GM23338 (cell line): ENCODE measurements at places on chromosomes 12 and 14. TPM values are rescaled to one million over a fixed set of nuclear protein-coding genes. Genes with fewer than 3 reads are reported as not detected.
A peak's percentile ranks its signal among the peaks of the same experiment; 100 is the strongest.

Gene TCHP
- 2.4 and 3.1 TPM in 2 replicates for total RNA-seq

Gene ELK3
- total RNA-seq = 8.3 and 12.1 TPM in 2 replicates

Gene CLEC4A
- total RNA-seq = 3.8 TPM in 1 of 2 replicates, not detected in the other

Gene KRT75
- not detected in 2 replicates for total RNA-seq

Gene C1QL4
- total RNA-seq = 0.12 TPM in 1 of 2 replicates, not detected in the other

Gene KERA
- total RNA-seq = not detected in 2 replicates

GRCh38 chr12:88325076-88325815, 183.1 kb downstream of the TMTC3 start:
- H3K36me3 ChIP-seq = no peaks in the 10 kb centered on the region
- no peak for DNase-seq
- H3K4me1 ChIP-seq = no peaks in the 10 kb centered on the region
- H3K27me3 ChIP-seq = no peaks in the 10 kb centered on the region
- no peak overlapping the region for H3K4me3 ChIP-seq
- H3K27ac ChIP-seq = no peak overlapping the region

DNA sequence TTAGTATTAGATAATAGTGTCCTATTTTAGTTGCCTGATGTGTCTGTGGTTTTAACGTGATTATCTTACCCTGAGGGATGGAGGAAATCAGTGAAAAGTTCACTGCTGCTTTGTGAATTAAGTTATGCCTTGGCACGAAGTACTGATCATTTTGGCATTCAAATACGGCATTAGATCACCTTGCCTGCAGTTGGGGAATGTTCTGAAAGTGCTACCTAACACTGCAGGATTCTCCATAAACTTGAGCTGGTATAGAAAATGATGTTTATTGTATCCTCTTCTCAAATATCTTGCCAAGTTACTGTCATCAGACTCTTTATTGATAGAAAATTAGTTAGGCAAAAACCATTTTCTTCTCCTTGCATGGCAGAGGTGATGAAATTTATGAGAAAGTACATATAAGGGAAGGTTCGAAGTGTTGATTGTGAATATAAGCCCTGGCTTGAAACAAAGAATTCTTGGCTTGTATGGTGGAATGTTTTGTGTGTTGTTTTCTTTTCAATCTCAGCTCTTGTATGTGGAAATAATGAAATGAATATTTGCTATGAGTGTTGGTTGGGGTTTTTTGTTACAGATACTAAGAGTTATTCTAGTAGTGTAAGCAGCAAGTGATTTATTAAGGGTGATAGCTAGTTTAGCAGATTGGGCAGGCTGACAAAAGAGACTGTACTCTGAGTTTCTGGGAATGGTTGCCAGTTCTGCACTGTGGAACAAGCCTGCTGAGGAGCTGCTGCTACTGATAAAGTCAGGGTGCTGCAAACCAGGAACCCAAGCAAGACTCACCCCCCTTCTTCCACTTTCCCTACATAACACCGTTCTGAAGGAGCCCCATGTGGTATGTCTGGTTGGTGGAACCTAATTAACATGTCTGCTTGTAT, 448.3 kb downstream of the PCNX1 start:
- H3K4me1 ChIP-seq = peaks cover 17% of the 10 kb centered on the region
- DNase-seq = peak; percentile 26
- H3K27me3 ChIP-seq = no peaks in the 10 kb centered on the region
- no peaks in the 10 kb centered on the region for H3K36me3 ChIP-seq
- H3K27ac ChIP-seq = no peak overlapping the region
- H3K4me3 ChIP-seq = no peak overlapping the region

GRCh38 chr12:54370171-54370730, 6.0 kb upstream of the GPR84 start:
- H3K4me3 ChIP-seq = peak overlapping the region; percentile 65
- no peak overlapping the region for H3K27ac ChIP-seq
- peak; percentile 93 for DNase-seq
- H3K36me3 ChIP-seq = no peaks in the 10 kb centered on the region
- peaks cover 14% of the 10 kb centered on the region for H3K4me1 ChIP-seq
- H3K27me3 ChIP-seq = peaks cover 36% of the 10 kb centered on the region

GRCh38 chr14:82635915-82636314, 1102.3 kb upstream of the SEL1L start:
- no peak for DNase-seq
- no peak overlapping the region for H3K27ac ChIP-seq
- no peak overlapping the region for H3K4me3 ChIP-seq
- no peaks in the 10 kb centered on the region for H3K4me1 ChIP-seq
- no peaks in the 10 kb centered on the region for H3K27me3 ChIP-seq

GRCh38 chr12:89597210-89597609, 71.4 kb upstream of the POC1B start:
- no peaks in the 10 kb centered on the region for H3K36me3 ChIP-seq
- no peak overlapping the region for H3K27ac ChIP-seq
- no peaks in the 10 kb centered on the region for H3K27me3 ChIP-seq
- H3K4me3 ChIP-seq = no peak overlapping the region
- H3K4me1 ChIP-seq = peaks cover 21% of the 10 kb centered on the region; the same call in 1 of the 2 replicates

- DNase-seq = peak; percentile 51
- H3K4me3 ChIP-seq = no peak overlapping the region
- no peaks in the 10 kb centered on the region; the same call in 1 of the 2 replicates for H3K4me1 ChIP-seq
- peak overlapping the region; percentile 90 for H3K27ac ChIP-seq
These were observed 31.5 kb downstream of the COA8 start for GRCh38 chr14:103594265-103594664.

- 0 out of 2 replicates have a peak overlapping the region, but pooled peaks have one; percentile 15 for H3K27ac ChIP-seq
- no peaks in the 10 kb centered on the region for H3K36me3 ChIP-seq
- H3K27me3 ChIP-seq = peaks cover 12% of the 10 kb centered on the region; the same call in 1 of the 2 replicates
- peaks cover 12% of the 10 kb centered on the region for H3K4me1 ChIP-seq
These were observed 1.9 kb downstream of the SLC6A15 start for GRCh38 chr12:84910549-84911241.

DNA sequence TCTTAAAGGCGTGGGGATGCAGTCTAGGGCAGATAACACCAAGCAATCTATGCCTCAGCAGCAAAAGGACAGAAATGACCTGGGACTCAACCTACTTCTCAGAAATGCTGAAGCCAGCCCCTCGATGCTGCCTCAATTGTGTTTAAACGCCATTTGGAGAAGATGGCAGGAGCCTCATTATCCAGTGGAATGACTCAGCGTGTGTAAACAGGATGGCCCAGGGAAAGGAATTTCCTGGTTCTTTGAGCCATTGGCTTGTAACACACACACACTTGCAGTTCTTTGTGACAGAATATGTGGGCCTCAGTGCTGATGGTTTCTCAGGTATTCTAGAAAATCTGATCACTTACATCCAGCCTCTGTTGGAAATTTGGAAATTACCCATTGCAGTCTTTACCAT, 154.3 kb downstream of the NTF3 start:
- peaks cover 25% of the 10 kb centered on the region for H3K4me1 ChIP-seq
- H3K36me3 ChIP-seq = no peaks in the 10 kb centered on the region
- no peaks in the 10 kb centered on the region for H3K27me3 ChIP-seq
- H3K27ac ChIP-seq = no peak overlapping the region
- DNase-seq = no peak

DNA sequence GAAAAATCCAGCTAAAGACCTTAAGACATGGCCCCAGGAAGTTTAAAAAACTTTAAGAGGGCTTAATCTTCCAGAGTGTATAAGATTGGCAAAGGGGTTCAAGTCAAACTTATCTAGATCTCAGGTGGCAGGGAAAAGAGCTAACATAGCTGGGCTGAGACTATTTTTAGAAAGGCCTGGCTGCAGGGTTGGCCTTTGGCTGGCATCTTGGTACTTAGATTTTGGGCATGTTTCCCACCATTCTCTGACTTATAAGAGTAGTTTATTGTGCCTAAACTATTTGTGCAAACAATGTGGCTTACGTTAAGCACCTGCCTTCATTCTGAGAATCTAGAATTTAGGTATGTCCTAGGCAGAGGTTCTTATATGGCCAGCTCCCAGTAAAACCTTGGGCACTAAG, 214.0 kb upstream of the MIS18BP1 start:
- H3K27ac ChIP-seq = no peak overlapping the region
- no peak overlapping the region for H3K4me3 ChIP-seq
- DNase-seq = no peak

- H3K4me3 ChIP-seq = no peak overlapping the region
- H3K36me3 ChIP-seq = no peaks in the 10 kb centered on the region
- H3K27ac ChIP-seq = no peak overlapping the region
- H3K4me1 ChIP-seq = peaks cover 6% of the 10 kb centered on the region
These were observed 2.3 kb downstream of the ST8SIA1 start for GRCh38 chr12:22332202-22332601.

DNA sequence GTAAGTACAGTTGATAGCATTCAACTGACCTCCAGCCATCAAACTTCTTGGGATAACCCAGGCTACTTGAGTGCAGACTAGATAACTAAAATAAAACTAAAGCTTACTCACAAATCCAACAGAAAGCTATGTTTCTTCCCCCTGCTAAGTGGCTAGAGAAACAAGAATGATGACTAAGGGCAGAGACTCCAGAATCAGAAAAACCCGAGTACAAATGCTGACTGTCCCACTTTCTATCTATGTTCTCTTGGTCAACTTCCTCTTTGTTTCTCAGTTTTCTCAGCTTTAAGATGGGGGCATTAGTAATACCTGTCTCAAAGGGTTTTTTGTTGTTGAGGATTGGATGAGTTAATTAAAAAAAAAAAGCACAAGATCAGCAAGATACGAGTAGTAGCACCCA, 6.1 kb upstream of the NUAK1 start:
- H3K4me1 ChIP-seq = peaks cover 40% of the 10 kb centered on the region
- no peaks in the 10 kb centered on the region for H3K36me3 ChIP-seq
- no peak overlapping the region for H3K27ac ChIP-seq
- DNase-seq = no peak
- no peaks in the 10 kb centered on the region for H3K27me3 ChIP-seq
